ENCODE measurements at places on chromosomes 6 and 20.

DNA sequence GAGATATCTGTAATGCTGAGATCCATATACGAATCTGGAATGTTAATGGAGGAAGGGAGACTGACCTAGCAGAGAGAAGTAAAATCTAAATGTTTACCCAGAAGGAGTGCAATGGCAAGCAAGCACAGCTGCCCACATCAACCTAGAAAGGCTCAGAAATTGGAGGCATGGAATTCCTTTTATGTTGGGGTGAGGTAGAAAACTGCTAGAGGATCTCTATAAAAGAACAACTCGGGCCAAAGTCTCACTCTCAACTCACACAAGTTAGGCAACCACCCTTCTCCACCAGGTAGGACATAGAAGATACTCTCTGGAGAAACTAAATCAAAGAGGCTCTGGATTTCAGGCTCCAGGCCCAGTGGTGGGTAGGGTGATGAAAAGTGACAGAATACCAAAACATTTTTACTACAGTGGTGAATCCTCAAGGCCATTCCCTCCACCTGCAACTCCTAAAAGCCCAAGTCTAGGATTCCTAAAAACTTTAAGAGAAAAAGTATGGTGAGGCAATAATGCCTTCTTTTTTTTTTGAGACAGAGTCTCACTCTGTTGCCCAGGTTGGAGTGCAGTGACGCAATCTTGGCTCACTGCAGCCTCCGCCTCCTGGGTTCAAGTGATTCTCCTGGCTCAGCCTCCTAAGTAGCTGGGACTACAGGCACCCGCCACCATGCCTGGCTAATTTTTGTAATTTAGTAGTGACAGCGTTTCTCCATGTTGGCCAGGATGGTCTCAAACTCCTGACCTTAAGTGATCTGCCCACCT lies 9.5 kb upstream of the ADGRG6 start:
- no peak for DNase-seq

- DNase-seq, result no peak
Measured at GRCh38 chr20:47713878-47714450, 71.3 kb downstream of the SULF2 start.

- no peak for DNase-seq
Measured at GRCh38 chr6:41122918-41123317, 31.2 kb downstream of the TREML1 start.

- DNase-seq, result no peak
Measured at GRCh38 chr6:129597023-129597713, 112.8 kb downstream of the ARHGAP18 start.

- DNase-seq, result no peak
Measured at GRCh38 chr6:4599924-4600323, 176.3 kb upstream of the CDYL start.

DNA sequence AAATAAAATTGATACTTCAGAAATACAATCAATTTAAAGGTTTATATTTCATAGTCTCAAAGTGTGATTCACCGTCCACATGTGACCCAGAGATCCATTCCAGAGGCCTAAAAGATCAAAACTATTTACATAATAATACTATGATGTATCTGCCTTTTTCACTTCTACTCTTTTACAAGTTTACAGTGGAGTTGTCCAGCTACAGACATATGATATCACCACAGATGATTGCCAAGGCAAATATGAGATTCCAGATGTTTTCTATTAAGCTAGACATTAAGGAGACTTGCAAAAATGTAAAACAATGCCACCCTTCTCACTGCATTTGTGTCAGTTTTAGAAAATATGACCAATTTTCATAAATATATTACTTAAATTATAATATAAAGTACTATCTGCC lies 443.7 kb downstream of the GJA1 start:
- DNase-seq, result no peak

- no peak for DNase-seq
Measured at GRCh38 chr20:63688228-63689045, 8.0 kb upstream of the TNFRSF6B start.

DNA sequence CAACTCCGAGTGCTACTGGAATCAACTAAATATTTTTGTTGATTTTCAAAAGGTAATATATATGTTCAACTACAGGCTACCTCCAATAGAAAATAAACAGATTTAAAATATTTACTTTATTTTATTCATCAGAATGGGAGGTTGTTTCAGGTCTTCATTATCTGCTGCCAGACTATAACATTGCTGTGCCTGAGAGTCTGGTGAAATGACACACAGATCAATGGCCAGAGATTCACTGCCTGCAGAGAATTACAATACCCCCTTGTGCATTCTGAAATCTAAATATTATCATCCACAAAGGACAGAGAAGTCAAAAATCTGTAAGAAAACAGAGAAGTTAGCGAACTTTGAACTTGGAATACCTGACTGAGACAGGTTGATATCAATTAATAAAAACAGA lies 667.8 kb upstream of the GJE1 start:
- DNase-seq, result no peak

- DNase-seq, result no peak
Measured at GRCh38 chr20:49187330-49187850, 744 bp downstream of the STAU1 start.

GRCh38 chr20:41049451-41049850 lies 20.8 kb downstream of the TOP1 start:
- no peak for DNase-seq

- DNase-seq, result no peak
Measured at GRCh38 chr6:93581371-93581770, 162.0 kb upstream of the EPHA7 start.

DNA sequence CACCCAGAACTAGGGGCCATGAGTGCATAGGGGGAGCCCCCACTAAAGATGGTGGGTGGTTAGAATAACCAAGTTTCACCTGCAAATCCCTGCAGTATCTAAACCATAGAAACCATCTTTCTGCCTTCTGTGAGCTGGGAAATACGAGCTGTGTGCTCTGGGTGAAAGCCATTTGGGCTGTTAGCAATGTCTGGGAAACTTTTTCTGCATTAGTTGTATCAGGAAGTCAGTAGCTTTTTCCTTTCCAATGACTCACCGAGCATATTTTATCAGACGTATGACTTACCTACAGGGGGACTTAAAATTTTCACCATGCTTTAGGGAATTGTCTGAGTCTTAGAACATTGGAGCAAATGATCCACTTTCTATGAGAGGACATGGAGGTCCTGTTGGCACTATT lies 584.0 kb downstream of the QKI start:
- no peak for DNase-seq

- DNase-seq, result no peak
Measured at GRCh38 chr20:46206025-46206424, 87.9 kb downstream of the CD40 start.

GRCh38 chr6:130303431-130303830 lies 62.4 kb upstream of the TMEM200A start:
- no peak for DNase-seq

DNA sequence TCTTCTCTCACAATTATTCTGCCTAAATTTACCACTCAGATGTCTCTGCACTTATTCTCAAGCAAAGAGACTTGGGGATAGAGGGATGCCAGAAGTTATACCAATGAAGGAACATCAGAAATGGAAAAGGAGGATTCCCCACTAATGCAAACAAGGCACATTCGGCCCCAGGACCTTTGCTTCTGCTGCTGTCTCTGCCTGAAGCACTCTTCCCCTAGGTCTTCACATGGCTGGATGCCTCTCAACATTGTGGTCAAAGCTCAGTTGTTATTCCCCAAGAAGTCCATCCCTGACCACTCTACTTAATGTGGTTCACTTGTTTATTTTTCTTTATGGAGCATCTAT lies 508.7 kb downstream of the DOK5 start:
- no peak for DNase-seq

- no peak for DNase-seq
Measured at GRCh38 chr6:14645221-14645620, 527.6 kb downstream of the CD83 start.

- DNase-seq, result no peak
Measured at GRCh38 chr6:40426346-40427066, 160.7 kb downstream of the LRFN2 start.

GRCh38 chr6:30151580-30151979 lies 9.4 kb downstream of the TRIM10 start:
- no peak for DNase-seq

DNA sequence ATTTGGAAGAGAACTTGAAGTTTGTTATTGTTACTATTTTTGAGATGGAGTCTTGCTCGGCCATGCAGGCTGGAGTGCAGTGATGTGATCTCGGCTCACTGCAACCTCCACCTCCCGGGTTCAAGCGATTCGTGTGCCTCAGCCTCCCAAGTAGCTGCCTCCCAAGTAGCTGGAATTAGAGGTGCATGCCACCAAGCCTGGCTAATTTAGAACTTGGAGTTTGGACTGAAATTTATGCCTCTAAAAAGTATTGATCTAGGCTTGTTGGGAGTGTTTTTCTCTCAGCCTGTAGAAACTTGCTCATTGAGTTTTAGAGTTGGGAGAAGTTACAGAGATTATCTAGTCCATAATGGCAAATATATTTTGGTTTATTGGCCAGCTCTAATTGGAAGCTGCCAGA lies 4.1 kb downstream of the ITCH start:
- no peak for DNase-seq

DNA sequence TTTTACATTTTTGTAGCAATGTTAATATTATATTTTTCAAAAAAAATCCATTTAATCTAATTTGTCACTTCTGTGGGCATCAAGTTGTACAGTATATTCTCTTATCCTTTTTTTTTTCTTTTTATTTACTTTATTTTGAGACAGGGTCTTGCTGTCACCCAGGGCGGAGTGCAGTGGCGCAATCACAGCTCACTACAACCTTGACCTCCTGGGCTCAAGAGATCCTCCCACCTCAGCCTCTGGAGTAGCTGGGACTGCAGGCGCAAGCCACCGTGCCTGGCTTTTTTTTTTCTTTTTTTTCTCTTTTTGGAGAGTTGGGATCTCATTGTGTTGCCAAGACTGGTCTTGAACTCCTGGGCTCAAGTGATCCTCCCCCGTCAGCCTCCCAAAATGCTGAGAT lies 14.4 kb upstream of the BEND6 start:
- DNase-seq, result no peak

GRCh38 chr6:115514656-115515055 lies 546.0 kb downstream of the FRK start:
- no peak for DNase-seq

DNA sequence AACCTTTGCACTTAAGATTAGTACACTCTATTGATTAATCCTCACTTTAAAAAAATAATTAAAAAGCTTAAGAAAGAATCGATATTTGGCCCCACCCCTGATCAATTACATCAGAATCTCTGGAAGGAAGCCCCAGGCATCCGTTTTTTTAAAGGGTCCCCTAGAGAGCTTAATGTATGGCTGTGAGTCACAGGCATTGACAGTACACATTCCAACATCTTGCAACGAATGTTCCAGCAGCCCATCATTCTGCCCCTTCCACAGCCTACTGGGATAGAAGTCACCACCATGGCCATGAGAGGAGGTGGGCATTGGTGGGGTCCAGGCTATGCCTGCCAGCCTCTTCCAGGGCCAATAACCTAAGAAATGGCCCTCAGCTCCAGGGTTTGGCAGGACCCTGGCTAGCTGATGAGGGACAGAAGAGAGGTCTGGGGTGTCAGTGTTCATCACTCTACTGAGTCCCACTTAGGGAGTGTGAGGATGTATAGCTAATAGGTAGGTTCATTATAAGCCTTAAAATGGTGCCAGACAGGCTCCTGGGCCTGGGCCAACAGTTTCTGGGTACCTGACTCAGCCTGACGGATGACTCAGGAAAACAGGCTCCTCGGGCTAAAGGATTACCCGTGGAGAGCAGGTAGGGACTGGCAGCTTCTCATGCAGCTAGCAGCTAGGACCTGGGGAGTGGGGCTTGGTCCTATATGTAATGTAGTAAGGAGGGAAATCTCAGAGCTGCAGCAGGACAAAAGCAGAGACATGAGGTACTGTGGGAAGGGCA lies 40.4 kb downstream of the MDGA1 start:
- DNase-seq, result no peak

DNA sequence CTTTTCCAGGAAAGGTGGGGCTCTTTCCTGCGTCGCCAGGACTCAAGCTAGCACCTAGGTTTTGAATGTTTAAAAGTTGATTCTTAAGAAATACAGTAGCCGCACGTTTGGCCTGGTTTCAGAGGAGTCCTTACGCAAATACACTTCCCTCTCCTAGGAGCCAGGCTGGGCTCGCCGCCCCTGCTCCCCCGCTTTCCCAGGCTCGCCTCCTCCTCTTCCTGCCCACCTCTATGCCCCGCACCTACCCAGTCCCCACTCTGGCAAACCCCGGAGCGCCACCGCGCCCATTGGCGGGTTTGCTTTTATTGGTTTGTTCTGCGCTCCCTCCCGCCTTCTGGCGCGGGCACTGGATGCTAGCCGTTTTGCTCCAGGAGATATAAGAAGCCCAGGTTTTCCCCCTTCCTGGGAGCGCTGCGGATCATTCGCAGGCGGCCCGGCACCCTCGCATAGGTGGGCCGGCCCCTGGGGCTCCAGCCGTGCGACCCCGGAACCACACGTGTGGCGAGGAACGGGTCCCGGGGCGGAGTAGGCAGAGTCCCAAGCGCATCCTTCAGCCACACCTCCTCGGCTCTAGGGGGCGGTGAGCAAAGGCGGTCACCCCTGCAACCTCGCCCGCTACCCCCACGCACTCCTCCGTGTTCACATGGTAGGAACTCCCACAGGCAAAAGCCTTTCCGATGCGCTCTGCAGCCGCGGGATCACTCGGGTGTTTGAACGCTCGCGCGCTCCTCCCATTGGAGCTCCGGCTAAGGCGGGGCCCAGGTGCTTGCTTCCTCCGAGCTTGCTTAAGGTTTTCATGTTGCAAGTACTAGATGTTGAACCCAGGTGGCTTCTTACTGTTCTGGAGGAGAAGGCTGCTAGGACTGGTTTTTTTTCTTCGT lies 119.0 kb downstream of the RTN4IP1 start:
- peak; percentile 69 for DNase-seq
